ENCODE measurements at places on chromosomes 13 and 19.

GRCh38 chr13:41668130-41668757 is 210.9 kb downstream of the RGCC start:
- DNase-seq, result no peak

GRCh38 chr13:35473206-35473775 is 3.2 kb downstream of the MAB21L1 start:
- no peak for DNase-seq

- peak; percentile 93 for DNase-seq
These were observed 4.5 kb downstream of the TPRX2 start for GRCh38 chr19:47863514-47863936.

DNA sequence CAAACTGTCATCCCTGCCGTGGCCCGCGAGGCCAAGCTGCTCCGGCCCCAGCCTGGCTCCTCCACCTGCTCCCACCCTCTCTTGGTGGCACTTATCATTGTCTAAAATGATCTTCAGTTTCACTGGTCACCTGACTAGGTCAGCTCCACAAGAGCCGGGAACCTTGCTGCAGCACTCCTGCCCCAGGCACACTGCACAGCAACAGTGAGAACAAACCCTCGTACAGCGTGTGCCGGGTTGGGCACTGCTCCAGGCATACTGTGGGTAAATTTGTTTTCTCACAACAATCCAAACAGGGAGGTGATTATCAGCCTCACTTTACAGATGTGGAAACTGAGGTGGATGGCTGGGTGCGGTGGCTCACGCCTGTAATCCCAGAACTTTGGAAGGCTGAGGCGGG is 8.9 kb downstream of the DEDD2 start:
- DNase-seq, result no peak

DNA sequence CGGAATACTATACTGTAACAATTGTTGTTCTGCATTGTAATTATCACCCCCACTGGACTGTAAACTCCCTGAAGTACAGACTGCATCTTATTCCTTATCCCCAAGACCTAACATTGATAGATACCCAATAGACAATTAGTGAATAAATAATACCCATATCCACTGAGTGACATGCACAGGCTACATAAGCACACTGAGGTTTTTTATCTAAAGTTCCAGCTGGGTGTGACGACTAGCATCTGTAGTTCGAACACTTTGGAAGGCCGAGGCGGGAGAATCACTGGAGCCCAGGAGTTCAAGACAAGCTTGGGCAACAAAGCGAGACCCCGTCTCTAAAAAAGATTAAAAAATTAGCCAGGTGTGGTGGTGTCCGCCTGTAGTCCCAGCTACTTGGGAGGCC is 2.5 kb downstream of the KPNA3 start:
- no peak for DNase-seq

- DNase-seq, result no peak
These were observed 9.2 kb downstream of the SCAF1 start for GRCh38 chr19:49651029-49651819.

DNA sequence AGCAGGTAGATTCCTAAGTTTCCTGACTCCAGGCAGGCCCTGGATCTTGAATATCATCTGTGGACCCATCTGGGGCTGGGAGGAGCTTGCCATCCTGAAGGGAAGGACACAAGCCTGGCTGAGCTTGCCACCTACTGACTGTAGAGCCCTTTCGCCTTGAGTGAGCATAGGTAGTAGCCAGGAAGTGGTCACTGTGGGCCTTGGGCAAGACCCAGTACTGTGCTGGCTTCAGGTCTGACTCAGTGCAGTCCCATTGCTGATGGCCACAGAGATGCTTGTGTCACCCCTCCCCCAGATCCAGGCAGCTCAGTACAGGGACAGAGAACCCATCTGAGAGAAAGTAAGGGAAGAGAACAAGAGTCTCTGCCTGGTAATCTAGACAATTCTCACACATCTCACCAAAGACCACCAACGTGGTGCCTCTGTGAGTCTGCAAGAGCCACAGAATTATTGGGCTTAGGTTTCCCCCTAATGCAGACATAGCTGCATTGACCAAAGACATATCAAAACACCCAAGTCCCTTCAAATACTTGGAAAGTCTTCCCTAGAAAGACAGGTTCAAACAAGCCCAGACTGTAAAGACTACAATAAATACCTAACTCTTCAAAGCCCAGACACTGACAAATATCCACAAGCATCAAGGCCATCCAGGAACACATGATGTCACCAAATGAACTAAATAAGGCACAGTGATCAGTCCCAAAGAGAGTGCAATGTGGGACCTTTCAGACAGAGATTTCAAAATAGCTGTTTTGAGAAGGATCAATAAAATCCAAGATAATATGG is 108.2 kb upstream of the WASF3 start:
- no peak for DNase-seq

All from stimulated activated effector memory CD8-positive, alpha-beta T cell treated with anti-CD3 and anti-CD28 coated beads, Interleukin-12 subunit alpha, Interleukin-12 subunit beta, amount 100 ng/mL, for 72 hours (primary cell).